ENCODE measurements at places on chromosomes 2 and 18.

GRCh38 chr2:153163055-153163454 lies 315.5 kb downstream of the RPRM start:
- peak; percentile 56 for DNase-seq

- peak; percentile 34 for DNase-seq
These were observed 30.2 kb upstream of the RIOK3 start for GRCh38 chr18:23422751-23423418.

DNA sequence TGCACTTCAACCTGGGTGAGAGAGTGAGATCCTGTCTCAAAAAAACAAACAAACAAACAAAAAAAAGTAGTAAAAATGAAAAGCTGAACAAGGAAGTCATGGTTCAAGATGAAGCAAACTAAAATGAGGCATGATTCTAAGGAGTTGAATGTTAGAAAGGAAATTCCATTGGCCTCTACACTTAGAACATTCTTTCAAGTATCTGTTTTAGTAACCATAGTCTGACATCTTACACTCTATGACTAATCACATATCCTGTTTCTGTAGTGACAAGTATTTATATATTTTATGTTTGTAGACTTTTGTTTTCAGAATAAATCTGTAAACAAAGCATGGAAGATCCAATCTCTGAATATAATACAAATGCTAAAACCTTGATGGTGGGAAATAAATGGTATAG lies 164.1 kb downstream of the KIAA1328 start:
- no peak for DNase-seq

DNA sequence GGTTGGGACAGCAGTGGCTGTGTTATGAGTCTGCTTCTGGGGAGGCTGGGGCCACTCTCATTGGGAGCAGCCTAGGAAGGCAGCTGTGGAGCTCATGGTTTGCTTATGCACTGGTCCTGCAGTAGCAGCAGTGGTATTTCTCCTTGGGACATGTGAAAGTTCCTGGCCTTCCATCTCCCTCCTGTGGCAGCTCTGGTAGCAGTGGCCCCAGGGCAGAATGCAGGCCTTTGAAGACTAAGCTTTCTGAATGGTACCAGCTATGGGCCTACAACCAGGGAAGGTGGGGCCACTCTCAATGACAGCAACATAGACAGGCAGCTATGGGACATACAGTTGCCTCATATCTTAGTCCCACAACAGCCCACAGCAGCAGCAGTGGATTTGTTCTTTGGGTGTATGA lies 117.3 kb upstream of the VWC2L start:
- no peak for DNase-seq

DNA sequence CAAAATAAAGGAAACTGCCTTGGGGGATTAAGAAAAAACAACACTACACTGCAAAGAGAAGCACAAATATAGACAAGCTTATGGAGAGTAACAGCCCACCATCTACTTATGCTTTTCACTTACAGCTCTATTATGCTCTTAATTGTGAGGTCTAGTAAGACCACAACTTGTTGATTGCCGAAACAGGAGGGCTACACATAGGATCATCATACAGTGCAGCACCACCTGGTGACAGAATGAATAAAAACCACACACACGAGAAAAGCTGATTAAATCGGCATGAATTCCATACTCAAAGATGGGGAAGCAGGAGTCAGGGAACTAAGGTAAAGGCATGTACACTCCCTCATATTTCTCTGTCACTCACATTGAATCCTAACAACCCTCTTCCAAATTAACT lies 259.2 kb downstream of the IKZF2 start:
- peak; percentile 4 for DNase-seq

- DNase-seq, result peak; percentile 55
These were observed 70.8 kb downstream of the QPCT start for GRCh38 chr2:37415128-37415820.

- DNase-seq, result no peak
These were observed 44.5 kb upstream of the EGR4 start for GRCh38 chr2:73337828-73338227.

DNA sequence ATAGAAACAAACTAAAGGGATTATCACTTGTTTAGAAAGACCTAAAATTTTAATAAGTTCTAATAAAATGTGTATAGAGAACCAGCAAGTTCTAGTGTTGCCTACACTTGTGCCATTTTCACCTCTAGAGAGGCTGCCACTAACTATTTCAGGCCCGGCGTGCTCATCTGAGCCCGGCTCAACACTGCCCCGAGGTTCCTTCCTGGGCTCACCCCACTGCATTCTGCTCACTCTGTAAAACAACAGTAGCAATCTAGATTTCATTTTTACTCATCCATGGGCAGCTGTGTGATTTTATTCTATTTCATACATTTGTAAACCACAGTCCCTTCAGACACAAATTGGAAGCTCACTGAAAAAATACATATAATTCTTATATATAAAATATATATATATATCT lies 253.2 kb downstream of the L3MBTL4 start:
- DNase-seq, result no peak

- DNase-seq, result no peak
These were observed 6.3 kb downstream of the MSGN1 start for GRCh38 chr2:17822445-17823117.

DNA sequence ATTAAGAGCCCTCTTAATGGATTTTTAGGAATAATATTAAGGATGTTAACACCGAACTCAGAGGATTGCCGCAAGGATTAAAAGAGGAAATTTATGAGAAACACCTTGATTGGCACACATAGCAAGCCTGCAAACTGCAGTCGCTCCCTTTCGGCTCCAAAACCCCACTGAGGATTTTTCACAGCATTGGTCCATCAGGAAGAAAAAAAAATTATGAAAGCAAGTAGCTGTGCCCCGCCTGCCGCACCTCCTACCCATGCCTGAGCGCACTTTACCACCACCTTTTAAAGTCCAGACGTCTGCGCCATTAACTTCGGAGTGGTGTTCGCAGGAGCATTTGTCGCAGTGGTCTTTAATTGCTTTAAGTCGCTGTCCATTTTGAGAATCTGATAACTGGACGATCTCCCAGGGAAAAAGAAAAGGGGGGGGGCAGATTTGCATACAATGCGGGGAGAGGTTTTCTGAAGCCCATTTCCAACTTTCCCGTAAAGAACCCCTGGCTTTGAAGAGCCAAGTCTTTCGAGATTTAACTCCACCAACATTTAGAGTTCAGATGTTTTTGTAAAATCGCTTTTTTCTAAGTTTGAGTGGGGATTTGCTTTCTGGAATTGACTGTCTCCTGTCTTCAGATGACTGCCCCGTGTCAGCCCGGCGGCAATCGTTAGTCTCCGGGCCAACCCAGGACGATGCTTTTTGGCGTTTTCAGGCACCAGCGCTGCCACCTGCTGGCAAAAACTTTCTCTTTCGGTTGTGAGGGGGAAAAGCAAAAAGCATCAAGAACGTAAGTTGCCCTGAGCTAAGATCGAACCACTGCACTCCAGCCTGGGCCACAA lies 913 bp upstream of the TRABD2A start:
- DNase-seq, result peak; percentile 68

DNA sequence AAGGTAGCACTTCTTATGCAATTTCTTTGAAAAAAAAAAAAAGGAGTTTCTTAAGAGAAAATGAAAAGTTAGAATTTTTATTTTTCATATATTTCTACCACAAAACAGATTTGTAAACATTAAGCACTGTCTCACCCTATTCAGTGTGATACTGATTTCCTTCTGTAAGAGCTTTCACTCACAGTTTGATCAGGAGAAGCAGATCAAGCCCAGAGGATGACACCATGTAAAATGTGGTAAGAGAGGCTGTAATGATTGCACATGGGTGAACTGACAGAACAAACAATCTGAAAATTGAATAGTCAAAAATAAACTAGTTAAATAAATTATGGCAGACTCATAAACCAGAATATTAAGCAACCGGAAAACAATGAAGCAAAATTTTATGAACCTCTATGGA lies 54.5 kb downstream of the MEMO1 start:
- no peak for DNase-seq

DNA sequence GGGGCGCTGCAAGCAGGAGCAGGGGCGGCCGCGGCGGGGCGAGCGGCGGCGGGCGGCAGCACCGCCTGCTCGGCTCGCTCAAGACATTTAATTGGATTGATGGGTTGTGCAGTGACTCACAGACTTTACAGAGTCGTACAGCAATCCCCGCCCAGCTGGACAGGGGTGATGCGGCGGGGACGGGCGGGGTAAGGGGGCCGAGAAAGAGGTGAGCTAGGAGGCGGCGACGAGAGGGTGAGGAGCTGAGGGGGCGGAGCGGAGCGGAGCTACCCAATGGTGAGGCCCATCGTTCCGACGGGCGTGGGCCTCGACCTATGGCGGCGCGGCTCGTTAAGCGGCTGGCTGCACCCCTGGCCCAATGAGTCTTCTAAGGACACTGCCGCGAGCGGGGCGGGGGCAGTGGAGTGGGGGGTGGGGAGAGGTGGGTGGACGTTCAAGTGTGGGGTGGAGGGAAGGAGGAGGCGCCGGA lies 97.1 kb upstream of the SERTAD2 start:
- DNase-seq, result peak; percentile 100

DNA sequence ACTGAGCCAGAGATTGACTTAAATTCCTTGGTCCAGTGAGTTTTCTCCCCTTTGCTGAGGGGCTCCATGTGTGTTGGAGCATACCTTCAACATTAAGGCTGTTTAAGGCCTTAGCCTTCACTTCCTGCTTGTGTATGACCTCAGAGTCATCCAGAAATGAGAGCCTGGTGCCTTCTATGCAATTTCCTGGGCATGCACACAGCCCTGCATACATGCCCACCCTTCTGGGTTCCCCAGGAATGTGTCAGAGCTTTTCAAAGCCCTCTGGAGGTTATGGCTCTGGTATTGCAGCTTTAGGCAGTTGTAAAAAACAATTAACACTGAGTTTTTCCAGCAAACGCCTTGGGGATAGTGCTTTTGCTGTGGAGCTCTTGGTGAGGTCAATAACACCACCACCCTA lies 16.7 kb downstream of the IL1R1 start:
- DNase-seq, result no peak

GRCh38 chr2:188664416-188664815 lies 309.8 kb upstream of the COL3A1 start:
- no peak for DNase-seq

- peak; percentile 93 for DNase-seq
These were observed at the start of gene UGGT1 for GRCh38 chr2:128090945-128091725. UGGT1 (plus strand) TSS chr2:128091200; CDS start chr2:128091358, 158 bp downstream.

DNA sequence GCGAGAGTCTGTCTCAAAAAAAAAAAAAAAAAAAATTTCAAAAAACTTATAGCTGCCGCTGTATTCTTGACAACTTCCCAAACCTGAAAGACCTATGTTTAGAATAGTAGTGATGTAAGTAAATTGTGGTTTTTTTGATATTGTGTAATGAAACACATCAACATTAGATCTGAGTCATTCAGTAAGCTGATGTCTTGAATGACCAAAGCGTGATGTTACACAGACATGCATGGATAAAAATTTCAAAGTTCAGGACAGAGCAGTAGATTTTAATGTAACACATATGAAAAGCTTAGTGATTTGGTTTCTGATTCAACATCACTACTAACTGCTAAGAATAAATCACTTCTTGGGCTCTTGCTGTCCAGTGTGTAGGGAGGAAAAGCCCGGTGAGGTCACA lies 69.3 kb upstream of the MEX3C start:
- DNase-seq, result no peak

GRCh38 chr2:230909841-230910545 lies 15.0 kb downstream of the GPR55 start:
- no peak for DNase-seq

DNA sequence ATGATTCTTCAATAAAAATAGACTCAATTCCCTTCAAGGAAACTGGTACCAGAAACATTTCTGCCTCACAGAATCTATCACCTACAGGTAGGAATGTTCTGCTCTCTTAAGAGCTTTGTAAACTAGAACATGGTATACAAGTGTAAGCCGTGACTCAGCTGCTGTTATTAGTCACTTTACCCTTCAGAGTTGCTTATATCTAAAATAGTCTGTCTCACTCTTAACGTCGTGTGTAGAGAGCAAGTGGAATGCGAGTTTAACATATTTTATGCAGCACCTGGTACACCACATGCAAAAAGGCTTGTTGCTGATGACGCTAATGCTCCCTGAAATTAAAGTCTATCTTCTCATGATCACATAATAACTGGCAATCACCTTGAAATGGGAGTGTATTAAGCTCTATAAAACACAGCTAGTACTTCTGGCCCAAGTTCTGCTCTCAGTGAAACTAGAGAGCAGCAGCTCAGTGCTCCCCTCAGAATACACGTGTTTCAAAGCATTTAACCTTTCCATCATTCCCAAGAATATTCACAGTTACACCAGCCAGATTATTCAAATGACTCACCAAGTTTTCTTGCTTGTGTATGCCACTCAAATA lies 420.0 kb downstream of the ZEB2 start:
- DNase-seq, result no peak

- DNase-seq, result peak; percentile 10
These were observed 188.7 kb downstream of the MYT1L start for GRCh38 chr2:2142345-2142744.

DNA sequence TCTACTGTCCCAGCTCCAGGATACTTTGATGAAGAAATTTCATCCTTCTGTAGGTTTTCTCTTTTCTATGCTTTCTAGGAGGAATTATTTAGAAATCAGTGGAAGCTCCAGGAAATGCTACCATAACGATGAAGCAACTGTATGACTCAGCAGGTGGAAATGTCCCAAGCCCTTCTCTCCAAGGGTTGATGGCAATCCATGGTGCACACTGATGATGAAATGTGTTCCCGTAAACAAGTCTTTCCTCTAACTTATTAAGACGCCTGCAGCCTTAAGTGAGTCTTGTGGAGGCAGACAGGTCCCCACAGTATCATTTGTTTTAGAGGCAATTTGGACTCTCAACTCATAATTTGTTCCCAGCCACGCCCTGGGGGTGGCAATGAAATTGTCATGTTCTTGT lies 777.6 kb upstream of the SOX11 start:
- no peak for DNase-seq

DNA sequence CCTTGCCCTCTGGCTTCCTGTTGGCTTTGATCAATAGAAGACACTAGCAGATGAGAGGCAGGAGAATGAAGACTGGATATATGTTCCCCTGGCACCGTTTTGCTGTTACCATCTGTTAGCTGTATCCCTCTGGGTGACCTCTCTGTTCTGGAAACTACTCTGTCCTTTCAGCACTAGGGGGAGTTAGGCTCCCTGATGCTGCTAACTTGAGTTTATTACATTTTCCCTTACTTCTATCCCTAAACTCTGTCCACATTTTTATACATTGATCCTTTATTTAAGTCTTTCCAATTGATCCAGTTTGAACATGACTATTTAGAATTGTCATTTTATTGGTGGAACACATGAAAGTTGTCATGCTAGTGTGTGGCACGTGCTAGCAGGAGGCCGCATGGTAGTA lies 1014.3 kb upstream of the CDH2 start:
- DNase-seq, result no peak

GRCh38 chr18:3261373-3262233 lies at the start of gene MYL12B:
MYL12B (plus strand) TSS chr18:3262133; CDS start chr18:3272899, 10,766 bp downstream.
- peak; percentile 74 for DNase-seq

- no peak for DNase-seq
These were observed 91.4 kb upstream of the AQP4 start for GRCh38 chr18:26956863-26957262.

DNA sequence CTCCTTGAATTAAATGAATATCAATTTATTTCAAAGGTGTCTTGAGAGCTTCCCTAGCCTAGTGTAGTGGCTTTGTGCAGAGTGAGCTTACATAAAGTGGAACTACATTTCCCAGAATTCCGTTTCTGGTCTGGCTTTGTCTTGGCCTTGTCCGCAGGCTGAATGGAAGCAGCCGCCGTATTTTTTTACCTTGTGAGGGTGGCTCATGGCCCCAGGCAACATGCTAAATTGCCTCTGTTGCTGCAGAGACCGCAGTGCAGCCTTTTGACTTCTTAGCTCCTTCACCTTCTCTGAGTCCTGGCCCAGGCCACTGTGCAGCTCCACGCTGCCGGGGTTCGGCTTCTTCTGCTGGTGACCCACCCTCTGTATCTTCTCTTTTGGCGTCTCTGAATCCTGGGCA lies 114.8 kb upstream of the SLC38A11 start:
- DNase-seq, result no peak

All from NCI-H446 (cell line).